Stimulated activated CD4-positive, alpha-beta T cell treated with anti-CD3 and anti-CD28 coated beads, TNF-alpha, amount 100 ng/mL, for 1 hour (primary cell): ENCODE measurements at places on chromosomes 12 and 14.
A peak's percentile ranks its signal among the peaks of the same experiment; 100 is the strongest.

GRCh38 chr12:6074979-6075585, 49.4 kb downstream of the VWF start:
- no peak for DNase-seq

GRCh38 chr14:29722831-29723230, 204.8 kb downstream of the PRKD1 start:
- no peak for DNase-seq

DNA sequence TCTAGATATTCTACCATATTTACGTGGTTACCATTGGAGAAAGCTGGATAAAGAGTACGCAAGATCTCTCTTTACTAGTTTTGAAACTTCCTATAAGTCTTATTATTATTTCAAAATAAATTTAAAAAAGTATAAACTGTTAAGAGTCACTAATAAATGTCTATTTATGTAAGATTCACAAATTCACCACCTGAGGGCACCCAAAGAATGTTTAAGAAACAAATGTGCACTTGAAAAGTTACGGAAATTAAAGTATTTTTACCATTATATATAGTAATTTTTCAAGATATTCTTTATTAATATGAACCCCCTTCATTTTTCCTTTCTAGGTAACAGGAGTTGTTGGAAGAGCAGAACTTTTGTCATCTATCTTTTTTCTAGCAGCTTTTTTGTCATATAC, 11.9 kb downstream of the TMTC3 start:
- DNase-seq, result no peak

DNA sequence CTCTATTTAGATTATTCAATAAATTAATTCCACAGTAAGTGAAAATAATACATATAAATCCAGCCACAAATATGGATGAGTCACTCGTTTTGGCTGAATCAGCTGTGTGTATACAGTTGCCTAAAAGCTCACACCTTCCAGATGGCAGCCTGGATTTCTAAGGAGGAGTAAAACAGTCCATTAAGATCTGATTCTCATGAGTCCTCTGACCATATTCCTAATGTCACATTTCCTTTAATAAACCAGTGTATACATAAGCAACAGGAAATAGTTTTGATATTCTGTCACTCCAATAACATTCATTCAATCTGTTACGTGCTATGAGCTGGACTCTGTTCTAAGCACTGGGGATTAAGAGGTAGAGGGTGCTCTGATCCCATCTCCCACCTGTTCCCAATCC, 21.8 kb downstream of the MDM1 start:
- no peak for DNase-seq

DNA sequence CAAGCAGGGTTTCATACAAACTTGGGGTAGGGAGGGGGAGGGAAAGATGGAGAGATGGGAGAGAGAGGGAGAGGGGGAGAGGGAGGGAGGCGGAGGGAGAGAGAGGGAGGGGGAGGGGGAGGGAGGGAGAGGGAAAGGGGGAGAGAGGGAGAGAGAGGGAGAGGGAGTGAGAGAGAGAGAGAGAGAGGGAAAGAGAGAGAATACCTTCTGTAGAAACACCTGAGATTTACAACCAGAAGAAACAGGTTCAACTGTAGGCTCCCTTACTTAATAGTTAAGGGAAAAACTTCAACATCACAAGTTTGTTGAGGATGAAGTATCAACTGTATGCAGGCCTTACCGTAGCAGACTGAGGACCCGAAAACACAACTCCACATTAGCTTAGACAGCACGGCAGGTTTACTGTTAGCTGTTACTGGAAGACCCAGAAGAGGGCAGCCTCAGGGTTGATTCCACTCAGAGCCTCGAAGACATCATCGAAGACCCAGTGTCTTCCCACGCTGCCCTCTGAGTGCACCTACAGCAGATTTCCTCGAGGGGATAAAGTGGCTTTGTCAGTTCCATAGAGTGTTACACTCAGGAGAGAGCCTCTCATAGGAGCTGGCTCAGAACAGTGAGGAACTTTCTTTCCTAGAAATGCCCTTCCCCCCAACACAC, 72.4 kb downstream of the NT5DC3 start:
- DNase-seq, result no peak

DNA sequence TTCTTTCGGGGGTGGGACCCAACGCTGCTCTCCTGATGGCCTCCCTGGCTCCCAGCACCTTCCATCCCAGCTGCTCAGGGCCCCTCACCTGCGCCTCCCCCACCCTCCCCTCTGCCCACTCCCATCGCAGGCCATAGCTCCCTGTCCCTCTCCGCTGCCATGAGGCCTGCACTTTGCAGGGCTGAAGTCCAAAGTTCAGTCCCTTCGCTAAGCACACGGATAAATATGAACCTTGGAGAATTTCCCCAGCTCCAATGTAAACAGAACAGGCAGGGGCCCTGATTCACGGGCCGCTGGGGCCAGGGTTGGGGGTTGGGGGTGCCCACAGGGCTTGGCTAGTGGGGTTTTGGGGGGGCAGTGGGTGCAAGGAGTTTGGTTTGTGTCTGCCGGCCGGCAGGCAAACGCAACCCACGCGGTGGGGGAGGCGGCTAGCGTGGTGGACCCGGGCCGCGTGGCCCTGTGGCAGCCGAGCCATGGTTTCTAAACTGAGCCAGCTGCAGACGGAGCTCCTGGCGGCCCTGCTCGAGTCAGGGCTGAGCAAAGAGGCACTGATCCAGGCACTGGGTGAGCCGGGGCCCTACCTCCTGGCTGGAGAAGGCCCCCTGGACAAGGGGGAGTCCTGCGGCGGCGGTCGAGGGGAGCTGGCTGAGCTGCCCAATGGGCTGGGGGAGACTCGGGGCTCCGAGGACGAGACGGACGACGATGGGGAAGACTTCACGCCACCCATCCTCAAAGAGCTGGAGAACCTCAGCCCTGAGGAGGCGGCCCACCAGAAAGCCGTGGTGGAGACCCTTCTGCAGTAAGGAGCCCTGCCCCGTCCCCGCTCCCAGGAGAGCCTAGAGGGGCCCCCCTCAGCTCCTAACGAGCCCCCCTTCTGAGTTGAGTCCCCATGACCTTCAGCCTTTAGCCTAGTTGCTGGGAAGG, at the start of gene HNF1A:
TSS of gene HNF1A (plus strand) at position 248 of the 924 bp plus-strand sequence. CDS start at position 474, 226 bp downstream.
- DNase-seq, result no peak

- DNase-seq, result no peak
Observed at GRCh38 chr14:100442498-100443490, 119.7 kb downstream of the SLC25A47 start.

DNA sequence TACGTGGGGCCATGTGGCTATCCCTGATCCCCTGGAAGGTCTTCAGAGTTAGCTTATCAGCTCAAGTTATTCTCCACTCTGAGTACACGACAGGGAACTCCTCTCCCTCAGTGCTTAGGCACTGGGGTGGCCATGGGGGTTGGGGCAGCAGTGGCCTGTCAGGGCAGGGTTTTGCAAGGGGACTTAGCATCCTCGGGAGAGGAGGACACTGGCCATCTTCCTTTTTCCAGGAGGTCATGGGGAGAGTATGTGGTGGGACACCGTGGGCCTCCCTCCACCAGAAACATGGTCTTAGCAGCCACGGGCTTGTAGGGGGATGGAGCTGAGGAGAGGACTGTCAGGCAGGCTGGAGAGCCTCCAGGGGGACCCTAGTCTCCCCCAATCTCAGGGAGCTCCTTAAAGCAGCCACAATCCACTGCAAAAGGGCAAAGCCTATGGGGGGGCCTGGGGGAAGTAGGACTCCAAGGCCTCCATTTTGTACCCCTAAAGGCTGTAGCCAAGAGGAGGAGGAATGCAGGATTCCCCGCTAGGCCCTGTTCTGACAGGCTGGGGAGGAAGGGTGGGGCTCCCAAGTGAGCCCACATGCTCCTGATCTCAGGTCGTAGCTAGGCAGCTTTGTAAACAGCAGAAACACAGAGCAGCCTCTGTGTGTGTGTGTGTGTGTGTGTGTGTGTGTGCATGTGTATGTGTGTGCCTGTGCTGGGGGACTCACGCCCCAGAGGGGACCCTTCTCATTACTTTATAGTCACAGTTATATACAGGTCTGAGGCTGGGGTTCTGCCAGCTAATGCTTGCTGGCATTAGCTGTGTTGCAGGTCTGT, 36.6 kb downstream of the KRT80 start:
- DNase-seq, result peak; percentile 19

GRCh38 chr12:43167691-43168090, 384.3 kb downstream of the ADAMTS20 start:
- no peak for DNase-seq

GRCh38 chr14:50997712-50998111, 53.4 kb upstream of the PYGL start:
- DNase-seq, result no peak

DNA sequence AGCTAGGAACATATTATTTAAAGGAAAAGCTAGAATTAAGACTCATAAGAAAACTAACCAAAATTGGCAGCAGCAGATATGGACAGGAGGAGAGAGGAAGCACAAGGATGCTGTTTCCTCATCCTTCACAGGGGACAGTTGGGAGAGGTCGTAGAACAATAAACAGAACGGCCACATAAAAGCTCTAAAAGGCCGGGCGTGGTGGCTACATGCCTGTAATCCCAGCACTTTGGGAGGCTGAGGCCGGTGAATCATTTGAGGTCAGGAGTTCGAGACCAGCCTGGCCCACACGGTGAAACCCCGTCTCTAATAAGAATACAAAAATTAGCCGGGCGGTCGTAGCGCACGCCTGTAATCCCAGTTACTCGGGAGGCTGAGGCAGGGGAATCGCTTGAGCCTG, 10.5 kb downstream of the TCL1B start:
- no peak for DNase-seq

DNA sequence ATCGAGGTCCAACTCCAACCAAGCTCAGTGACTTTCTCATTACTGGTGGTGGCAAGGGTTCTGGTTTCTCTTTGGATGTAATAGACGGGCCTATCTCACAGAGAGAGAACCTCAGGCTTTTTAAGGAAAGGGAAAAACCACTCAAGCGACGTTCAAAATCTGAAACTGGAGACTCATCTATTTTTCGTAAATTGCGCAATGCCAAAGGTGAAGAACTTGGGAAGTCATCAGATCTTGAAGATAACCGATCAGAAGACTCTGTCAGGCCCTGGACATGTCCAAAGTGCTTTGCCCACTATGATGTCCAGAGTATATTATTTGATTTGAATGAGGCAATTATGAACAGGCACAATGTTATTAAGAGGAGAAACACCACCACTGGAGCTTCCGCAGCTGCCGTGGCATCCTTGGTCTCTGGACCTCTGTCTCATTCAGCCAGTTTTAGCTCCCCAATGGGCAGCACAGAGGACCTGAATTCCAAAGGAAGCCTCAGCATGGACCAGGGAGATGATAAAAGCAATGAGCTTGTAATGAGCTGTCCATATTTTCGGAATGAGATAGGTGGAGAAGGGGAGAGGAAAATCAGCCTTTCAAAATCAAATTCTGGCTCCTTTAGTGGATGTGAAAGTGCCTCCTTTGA, 343.5 kb upstream of the RGS6 start:
- DNase-seq, result no peak

DNA sequence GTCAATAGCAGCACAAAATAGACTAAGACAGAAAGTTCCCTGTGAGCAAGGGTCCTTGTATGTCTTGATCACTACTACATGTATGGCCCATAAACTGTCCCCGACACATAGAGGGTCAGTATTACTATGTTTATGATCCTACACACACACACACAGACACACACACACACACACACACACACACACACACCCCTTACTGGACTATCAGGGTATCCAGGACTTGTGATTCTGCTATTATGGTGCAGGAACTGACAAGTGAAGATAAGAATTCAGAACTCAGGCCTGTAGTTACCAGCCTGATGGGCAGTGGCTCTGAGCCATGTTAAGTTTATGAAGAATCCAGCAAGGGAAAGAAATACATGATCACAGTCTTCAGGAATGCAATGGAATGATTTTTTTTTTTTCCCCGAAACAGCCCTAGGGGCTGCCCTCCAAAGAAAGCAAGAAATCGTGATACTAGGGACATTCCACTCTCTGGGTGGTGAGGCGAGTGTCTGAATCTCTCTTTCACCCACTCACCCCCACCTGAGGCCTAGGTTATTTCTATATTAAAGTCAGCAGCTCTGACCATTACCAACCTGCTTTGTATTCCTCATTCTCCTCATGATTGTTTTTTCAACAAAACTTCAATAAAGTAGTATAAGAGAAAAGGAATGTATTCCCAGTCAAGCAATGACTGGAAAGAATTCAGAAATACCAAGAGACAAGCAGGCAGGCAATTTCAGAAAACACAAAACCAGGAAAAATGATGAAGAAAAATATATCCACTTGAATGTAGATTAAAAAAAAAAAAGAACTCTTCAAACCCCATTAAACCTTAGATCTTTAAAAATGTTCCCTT, 105.8 kb downstream of the AVPR1A start:
- no peak for DNase-seq

- DNase-seq, result no peak
Observed at GRCh38 chr14:69711065-69711464, 55.9 kb upstream of the SRSF5 start.

DNA sequence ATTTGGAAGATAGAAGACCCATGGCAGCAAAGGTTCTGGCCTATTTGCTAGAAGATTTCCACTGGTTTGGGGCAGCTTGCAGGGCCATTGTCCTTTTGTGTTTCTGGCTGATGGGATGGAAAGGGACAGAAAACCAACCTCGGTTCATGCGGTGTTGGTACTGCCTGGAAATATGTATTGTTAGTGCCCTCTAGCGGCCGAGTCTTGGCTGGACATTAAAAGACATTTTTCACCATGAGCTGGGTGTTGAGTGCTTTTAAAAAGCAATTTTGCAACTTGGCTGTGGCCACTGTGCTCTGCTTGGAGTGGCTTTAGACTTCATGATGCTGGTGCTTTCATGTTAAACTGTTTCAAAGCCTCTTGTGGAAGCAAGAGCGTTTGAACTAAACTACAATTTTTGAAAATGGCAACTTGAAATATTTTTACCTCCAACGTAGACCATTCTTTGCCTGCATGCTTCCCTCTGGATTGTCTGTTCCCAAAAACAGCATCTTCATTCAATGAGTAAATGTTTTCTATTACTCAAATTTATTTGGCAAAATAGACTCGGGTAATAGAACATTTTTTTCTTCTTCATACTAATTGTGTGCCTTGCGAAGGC, 102.7 kb upstream of the TBX5 start:
- peak; percentile 5 for DNase-seq

DNA sequence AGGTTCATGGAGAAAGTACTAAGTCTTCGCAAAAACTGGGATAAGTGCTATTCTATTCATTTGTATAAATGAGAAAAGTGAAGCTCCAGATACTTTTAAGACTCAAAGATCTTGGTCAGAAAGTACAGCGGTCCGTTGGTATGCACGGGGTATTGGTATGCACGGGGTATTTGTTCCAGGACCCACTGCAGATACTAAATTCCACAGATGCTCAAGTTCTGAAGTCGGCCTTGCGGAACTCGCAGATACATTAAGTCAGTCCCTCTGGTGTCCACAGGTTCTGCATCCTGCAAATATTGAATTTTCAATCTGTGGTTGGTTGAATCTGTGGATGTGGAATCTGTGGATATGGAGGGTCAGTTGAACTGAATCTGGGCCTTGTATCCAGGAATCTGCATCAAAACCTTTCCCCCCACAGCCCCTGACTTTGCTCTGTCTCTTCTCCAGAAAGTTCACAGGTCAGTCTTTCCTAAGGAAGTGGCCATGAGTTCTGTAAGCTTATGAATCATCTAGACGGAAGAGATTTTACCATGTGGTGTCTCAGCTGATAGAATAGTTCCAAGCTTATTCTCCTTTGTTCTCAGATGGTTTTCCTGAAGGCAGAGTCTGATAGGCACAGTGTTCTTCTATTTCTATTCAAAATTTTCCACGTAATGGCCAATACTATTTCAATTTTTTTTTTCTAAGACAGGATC, 274.7 kb downstream of the NEDD1 start:
- no peak for DNase-seq

GRCh38 chr12:110696283-110696682, 7.4 kb upstream of the HVCN1 start:
- DNase-seq, result no peak

GRCh38 chr14:101839236-101839635, 77.7 kb downstream of the PPP2R5C start:
- DNase-seq, result no peak
